ENCODE measurements at places on chromosomes 3 and 15.

DNA sequence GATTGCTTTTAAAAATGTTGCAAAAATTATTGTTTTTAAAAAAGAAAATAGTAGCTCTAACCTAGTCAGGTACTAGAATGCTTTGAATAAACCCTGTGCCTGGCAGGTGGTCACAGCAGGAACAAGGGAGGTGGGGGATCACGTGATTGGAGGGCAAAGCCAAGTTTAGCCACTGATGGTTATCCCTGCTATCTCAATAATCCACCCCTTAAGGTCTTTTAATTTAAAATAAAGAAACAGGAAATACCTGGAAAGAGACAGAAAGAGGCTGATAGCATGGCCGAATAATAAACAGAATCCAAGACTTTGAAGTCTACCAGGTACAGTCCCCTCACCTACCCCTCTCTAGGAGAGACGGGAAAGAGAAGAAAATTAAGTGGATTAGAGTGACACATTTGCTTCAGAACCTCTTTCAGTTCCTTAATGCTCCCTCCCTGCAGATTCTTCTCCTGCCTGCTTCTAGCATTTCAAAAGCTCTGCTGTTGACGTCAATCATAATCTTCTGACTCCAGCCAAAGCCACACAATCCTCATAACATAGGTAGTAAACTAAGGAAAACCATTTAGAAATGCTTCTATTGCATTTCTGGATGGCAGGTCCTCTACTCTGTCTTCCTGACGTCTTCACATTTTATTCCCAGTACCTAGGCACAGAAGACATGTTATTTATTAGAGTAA lies 303.4 kb upstream of the MME start:
- DNase-seq, result peak; percentile 11

- no peak for DNase-seq
These were observed 870 bp upstream of the TMEM40 start for GRCh38 chr3:12759693-12760565.

DNA sequence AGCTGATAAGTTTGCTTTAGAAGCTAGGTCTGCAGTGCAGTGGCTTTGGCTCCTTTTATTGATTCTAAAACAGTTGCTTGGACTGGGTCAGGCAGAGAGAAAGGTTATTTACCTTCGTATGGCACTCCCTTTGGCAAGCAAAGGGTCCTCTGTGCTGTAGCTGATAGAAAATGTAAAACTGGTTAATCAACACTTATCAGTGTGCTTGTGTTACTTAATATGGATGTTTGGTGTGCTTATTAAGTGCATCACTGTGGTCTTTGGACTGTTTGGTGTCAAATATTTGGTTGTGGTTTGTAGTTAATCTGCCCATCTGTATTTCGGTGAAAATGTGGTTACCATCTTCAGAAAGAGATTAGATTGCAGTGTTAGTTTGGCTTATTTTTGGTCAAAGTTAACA lies 16.0 kb downstream of the UBE2E2 start:
- no peak for DNase-seq

DNA sequence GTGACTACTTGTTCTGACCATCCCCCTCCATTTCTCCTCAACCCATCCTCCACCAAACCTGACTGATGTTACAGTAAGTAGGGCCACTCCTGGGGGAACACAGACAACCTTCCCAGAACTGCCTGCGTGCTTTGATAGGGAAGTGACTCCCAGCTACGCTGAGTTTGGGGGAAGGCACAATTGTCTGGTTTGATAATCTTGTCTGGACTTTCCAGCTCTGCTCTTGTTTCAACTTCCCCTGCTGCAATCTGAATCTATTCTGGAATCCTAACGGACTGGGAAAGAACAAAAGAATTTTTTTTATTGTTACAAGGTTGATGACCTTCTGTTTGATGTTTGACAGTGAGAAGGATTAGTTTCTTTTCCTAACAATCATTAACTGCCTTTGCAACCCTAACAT lies 895.6 kb downstream of the ROBO1 start:
- no peak for DNase-seq

DNA sequence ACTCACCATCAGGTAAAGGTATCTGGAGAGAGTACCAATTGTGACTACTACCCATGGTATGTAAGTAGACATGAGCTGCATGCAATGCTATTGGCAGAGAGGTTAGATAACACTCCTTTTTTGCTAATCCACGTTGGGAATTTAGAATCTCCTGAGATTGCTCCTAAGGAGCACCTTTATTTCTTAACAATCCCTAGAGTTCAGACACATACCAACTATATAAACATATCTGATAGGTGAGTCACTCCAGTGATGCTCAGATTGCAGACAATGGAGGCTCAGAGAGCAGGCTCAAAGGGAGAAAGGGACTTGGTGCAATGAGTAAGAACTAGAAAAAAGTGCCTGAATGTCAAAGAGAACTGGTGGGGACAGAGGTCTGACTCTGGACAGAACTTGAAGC lies 47.0 kb upstream of the LRRFIP2 start:
- no peak for DNase-seq

DNA sequence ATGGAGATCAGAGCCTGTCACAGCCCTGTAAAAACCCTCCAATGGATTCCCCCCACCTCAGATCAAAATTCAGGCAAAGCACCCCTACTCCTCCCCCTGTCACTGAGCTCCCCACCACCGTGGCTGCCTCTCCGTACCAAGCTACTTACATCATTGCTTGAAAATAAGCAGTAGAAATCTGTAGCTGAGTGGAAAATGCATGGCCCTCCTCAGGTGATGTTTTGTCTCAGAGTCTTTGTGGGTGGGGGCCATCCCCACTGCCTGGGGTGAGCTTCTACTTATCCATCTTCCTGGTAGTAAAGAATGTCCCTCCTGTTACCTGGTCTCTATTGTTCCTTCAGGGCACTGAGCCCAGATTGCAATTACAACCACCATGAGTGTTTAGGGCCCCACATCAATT lies 34.5 kb downstream of the SLCO2A1 start:
- no peak for DNase-seq

DNA sequence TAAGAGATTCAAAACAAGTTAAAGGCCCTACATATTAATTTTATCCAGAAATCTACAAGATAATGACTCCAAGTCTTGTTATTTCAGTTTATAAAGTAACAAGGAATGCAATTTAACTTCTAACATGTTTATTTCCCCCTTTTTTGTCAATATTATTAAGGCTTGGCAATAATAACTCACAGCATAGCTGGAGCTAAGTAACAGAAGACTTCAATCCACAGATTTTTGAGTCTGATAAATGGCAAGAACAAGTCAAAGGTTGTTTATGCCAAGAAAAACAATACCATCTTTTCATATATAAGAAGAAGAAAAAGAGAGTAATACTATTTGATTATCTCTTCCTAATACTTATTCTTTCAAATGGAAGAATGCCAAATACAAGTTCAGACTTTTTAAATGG lies 631.0 kb upstream of the CCDC54 start:
- DNase-seq, result no peak

GRCh38 chr15:65578904-65579728 lies 31.8 kb downstream of the INTS14 start:
- no peak for DNase-seq

GRCh38 chr15:90154861-90155626 lies 46.1 kb upstream of the SEMA4B start:
- DNase-seq, result no peak

DNA sequence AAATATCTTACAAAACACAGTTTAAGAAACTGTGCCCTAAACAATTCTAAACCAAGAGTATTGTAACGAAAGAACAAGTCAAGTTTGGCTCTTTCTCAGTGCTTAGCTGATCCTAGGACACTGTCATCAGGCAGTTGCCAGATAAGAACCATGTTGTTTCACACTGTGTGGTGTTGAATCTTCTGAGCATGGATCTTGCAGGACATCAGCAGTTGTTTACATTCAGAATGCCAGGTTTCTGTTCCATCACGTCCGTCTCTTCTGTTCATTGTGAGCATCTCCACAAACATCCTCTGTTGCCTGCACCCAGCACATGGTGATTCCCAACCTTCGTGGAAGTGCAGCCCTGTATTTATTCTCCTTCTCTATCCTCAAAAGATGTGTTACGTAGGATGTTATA lies 67.9 kb downstream of the DCUN1D1 start:
- DNase-seq, result no peak

DNA sequence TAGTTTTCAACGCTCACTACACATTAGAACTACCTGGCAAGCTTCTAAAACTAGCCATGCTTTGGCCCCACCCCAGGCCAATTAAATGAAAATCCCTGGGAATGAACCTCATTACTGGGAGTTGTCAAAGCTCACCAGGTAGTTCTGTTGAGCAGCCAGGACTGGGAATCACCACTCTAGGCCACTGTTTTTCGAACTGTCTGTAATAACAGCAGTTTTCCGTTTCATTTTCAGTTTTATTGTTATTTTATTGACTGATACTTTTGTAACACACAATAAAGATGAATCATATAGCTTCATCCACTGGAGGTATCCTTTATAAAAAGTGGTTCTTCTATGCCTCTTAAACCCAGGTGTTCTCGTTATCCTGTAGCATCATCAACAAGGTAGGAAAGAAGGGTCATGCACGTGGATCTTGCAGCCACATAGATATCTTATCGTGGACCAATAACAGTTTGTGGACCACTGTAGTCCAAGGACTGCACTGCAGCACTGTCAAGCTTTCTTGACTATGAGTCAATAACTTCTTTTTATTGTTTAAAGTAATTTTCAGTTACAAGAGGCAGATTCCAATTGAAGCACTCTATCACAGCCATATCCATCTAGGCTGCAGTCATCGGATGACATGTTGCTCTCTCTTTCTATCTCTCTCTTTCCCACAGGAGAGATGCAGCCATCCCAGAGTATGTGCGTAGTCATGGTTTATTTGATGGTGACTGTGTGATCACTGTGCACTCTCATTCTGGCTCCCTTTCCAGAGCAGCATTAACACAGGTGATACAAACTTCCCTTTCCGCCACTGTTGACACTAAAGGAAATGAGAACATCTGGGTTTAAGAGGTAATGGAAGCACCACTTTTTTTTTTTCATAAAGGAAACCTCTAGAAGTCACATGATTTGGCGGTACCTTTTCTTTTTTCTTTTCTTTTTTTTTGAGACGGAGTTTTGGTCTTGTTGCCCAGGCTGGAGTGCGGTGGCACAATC lies 39.0 kb upstream of the BLM start:
- DNase-seq, result no peak

GRCh38 chr15:77018796-77019505 lies 24.0 kb downstream of the PSTPIP1 start:
- no peak for DNase-seq

- no peak for DNase-seq
These were observed 176.2 kb upstream of the TPM1 start for GRCh38 chr15:62866366-62866765.

Data from NCI-H524 treated with DMSO at 0.1 percent for 48 hours (cell line).